Immature natural killer cell (primary cell): ENCODE measurements at places on chromosomes 4 and X. TPM values are rescaled to one million over a fixed set of nuclear protein-coding genes. Genes with fewer than 3 reads are reported as not detected.

The BGN gene
- polyA plus RNA-seq: not detected

The RASL11B gene
- polyA plus RNA-seq: 0.37 TPM

The NKX6-1 gene
- not detected for polyA plus RNA-seq

The MAGEB6B gene
- polyA plus RNA-seq: not detected

The TLR10 gene
- 0.55 TPM for polyA plus RNA-seq
